ENCODE measurements at places on chromosomes 3 and 15.

DNA sequence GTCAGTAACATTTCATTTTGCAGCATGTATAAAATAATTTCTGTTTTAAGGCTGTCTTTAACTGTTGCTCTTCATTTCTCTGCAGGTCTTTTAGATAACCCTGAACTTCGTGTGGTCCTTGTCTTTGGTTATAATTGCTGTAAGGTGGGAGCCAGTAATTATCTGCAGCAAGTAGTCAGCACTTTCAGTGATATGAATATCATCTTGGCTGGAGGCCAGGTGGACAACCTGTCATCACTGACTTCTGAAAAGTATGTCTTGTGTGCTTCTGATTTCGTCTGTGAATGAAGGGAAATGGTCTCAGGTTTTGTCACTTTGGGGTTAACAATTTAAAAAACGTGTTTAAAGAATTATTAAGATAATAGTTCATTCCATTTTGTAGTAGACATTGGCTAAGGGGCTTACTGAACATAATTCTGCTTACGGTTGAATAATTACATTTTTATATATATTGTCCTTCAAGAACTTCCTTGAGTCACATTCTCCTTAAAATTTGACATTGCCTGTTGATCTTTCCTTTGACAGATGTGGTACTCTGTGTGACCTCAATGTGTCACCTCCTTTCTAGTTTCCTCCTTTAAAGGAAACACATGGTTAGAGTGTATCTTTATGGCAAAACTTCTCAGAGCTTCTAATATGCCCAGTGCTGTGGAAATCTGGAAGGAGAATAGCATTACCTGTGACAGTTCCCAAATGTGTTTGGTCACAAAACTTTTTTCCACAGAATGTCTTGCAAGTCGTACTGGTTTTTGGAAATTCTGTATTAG lies 26.3 kb downstream of the FBXO22 start:
- no peak for DNase-seq

GRCh38 chr3:194212161-194212844 lies 76.4 kb downstream of the HES1 start:
- no peak for DNase-seq

DNA sequence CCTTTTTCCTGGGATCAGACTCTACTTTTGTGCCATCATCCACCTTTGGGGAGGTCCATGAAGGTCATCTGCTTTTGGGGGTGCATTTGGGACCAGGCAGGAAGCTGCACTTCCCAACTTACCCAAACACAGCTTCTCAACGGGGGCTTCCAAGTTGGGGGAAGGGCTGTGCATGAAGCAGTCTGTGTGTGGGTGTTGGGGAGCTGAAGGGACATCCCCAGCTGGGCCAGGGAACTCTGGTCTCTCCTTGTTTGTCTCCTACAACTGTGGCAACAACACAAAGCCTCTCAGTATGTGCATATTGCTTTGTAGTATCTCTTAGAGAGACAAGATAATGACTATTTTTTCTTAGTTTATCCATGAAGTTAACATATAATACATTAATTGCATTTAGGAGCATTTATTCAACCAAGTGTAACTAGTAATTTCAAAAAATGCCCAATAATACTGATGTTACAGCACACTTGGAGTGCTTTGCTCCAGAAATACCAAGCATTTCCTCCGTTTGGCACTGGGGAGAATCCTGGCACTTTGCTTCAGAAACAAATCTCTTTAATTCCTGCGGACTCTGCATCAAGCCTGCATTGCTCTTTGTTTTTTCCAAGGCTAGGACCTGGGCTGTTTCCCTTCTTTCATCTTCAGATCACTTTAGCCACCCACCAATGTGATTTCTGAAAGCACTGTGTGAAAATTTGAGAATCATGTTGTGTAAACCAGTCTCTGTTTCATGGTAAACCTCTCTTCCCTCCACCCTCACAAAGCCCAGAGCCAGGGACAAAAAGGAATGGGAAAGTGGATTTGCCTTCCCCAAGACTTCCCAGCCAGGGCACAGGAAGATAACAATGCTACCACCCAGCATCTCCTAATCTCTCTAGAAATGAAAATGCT lies 126.2 kb upstream of the PFN2 start:
- no peak for DNase-seq

GRCh38 chr3:31284776-31285175 lies 247.9 kb upstream of the STT3B start:
- DNase-seq, result no peak

DNA sequence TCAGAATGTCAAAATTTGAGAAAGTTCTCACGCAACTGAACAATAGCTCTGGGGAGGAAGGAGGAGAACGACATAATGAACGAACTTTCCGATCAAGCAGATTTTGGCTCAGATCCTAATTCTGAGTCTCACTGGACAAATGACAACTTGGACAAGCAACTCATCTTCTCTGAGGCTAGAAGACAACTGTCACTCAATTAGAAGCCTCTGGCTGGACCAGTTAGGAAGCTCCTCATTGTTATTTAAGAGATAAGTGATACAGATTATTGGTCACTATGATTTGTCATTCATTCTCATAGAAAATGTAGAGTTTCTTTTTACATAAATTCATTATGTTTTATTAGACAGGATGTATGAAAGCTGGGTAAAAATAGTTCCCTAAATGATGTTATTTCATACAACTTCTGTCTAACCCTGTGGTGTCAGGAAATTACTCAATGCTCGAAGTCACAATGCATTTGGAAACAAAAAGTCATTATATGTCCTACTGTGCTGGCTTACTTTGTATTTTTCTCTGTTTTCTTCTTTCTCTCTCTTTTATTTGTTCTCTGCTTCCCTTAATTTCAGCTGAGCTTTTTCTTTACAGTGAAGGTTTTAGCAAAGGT lies 11.0 kb upstream of the C3orf49 start:
- no peak for DNase-seq

DNA sequence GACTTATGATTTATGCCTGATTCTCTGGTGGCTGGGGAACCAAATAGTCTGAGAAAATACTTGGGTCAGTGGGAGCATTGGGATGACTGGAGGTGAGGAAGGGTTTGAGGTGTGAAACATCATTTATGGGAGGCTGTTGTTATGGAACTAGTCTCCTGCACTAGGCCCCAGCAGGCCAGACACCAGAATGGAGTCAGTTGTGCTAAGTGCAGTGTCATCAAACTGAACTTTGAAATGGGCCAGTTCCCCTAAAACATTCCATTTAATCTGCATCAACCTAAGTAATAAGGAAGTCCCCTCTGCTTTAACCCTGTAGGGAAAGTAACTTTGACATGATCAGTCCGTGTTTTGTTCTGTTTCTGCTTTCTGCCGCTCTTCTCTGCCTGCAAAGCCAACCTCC lies 44.9 kb upstream of the KLHL25 start:
- no peak for DNase-seq
